ENCODE measurements at places on chromosomes 3 and 15.

GRCh38 chr3:124200407-124200806 lies 208.5 kb upstream of the ROPN1 start:
- peak; percentile 35 for DNase-seq

- no peak for DNase-seq
Observed at GRCh38 chr3:119679874-119680273, 2.7 kb upstream of the COX17 start.

DNA sequence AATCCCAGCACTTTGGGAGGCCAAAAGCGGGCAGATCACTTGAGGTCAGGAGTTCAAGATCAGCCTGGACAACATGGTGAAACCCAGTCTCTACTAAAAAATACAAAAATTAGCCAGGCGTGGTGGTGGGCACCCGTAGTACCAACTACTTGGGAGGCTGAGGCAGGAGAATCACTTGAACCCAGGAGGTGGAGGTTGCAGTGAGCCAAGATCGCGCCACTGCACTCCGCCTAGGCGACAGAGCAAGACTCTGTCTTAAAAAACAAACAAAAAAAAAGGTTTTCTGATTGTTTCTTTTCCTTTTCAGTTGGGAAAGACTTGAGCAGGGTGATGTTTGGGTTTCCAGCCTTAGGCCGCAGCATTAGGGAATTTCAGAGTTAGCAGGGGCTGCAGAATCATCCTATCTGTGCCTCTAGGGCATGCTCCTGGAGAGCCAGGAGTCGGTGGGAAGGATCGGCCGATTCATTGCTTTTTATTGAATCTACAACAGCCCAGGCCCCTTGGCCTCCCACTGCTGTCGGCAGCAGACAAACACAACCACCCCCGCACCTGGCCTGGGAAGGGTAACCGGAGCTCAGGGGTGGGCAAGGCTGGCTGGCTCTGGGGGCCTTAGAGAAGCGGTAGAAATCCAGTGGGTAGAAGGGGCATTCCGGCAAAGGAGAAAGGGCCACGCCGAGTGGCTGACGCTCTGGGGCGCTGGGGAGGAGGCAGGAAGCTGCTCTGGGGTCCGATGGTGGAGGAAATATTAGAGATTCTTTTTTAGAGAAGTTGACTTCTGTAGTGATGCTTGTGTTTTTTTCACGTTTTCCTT lies 6.3 kb downstream of the CHAC1 start:
- DNase-seq = no peak

DNA sequence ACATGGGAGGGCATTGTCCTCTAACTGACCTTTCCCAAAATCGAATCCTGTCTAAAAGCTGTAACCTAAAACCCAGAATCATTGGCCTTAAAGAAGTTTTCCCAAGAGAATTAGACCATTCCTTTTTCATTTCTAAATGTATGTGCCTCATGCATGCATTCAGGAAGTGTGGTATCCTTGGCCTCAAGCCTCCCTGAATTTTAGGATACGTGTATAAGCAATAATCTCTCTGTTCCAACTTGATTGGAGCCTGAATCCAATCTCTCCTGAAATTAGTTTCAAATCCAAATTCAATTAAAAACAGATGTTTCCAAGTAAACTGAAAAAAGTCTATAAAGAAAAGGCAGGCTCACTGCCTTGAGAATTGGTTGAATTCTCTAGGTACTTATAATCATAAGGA lies 86.0 kb upstream of the VEPH1 start:
- no peak for DNase-seq

DNA sequence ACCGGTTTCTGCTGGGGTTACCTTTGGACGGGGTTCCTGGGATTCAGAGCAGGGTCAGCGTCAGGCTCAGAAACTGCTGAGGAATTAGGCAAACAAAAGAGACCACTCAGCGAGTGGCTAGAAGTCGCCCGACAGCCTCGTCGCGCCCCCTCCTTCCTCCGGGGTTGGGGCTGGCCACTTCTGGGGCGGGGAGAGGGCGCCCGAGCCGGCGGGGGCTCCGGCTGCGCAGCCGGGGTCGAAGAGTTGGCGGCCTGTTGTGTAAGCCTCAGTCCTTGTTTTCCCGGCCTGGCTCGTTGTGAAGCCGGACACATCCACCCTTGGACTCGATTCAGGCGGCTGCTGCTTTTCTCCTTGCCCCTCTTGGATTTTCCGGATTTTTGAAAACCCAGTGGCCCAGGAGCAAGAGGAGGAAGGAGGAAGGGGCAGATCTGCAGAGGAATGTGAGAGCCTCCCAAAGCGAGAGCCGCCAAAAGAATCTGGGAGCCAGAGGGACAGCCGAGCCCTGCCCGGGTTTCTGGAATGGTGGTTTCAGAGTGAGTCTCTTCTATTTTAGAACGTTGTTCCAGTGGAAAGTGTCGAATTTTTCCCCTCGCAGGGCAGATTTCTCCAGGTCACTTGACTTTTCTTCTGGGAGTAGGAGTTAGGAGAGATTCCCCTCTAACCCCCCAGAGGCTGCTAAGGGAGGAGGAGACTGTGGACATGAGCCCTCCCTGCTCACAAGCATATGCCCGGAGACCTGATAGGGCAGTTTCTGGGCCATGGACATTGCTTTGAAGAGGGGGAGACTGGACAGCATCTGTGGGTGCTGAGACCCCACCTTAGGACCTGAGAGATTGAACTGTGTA lies 666 bp downstream of the SNX33 start:
- DNase-seq = no peak

GRCh38 chr15:82110144-82110543 lies 64.3 kb upstream of the MEX3B start:
- no peak for DNase-seq

DNA sequence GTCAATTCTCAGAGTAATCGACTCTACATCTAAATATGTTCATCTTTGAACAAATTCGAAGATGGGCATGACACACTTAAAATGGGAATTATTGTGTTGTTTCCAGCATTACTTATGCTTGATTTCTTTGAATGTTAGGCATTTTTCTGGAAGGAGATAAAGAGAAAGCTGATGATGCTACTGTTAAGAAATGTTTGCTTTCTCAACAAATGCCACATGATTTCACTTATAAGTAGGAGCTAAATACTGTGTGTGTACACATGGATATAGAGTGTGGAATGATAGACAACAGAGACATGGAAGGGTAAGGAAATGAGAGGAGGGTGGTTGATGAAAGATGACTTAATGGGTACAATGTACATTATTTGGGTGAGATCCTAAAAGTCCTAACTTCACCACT lies 400.9 kb downstream of the TBL1XR1 start:
- DNase-seq = no peak

DNA sequence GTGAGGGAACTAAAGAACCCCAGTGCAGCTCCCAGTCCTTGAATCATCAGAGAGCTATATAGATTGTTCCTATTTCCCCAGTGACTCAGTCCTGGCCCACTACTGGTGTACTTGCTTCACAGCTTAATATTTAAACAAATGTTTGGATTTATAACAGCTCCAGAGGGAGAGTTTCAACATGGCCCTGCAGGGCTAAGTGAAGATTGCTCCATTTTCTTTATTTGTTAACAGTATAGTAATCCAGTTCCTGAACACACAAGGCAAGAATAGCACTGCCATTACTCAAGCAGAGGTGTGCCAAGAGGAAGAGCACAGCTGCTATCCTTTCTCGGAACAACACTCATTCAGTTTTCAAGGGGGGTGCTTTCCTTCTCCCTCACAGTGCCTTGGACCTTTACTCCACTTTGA lies 6.5 kb downstream of the SQOR start:
- peak; percentile 76 for DNase-seq

DNA sequence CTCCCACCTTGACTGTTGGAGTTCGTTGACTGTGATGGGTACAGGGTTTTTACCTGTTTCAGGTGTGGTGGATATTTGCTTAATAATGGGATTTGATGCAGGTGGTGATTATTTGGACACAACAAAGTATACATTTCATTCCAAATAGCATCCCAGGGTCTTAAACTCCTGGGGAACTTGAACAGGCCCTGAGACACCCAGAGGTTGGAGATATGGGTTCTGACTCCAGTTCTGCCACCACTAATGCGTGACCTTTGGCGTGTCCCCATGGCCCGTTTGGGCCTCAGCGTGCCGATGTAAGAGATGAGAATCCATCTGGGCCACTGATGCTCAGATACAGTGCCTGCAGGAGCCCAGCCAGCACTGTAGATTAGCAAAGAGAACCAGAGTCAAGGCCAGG lies 264.5 kb downstream of the EPHB1 start:
- no peak for DNase-seq

- DNase-seq = no peak
Observed at GRCh38 chr3:62667714-62668113, 207.5 kb downstream of the CADPS start.

DNA sequence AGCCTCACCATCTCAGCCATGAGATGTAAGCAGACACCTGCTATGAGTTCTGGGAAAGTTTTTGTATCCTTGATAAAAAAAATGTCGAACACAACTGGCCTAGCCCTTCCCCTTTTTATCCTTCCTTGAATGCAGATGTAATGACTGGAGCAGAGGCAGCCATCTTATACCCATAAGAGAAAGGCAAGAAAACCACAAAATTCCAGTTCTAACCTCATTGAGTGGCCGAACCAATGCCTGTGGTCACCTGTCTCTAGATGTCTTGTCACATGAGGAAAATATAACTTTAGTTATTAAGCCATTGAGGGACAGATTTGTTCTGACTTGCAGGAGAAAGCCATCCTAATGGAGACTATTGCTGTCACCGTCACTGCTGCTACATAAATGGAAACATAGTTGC lies 80.4 kb upstream of the SLC6A6 start:
- DNase-seq = no peak

DNA sequence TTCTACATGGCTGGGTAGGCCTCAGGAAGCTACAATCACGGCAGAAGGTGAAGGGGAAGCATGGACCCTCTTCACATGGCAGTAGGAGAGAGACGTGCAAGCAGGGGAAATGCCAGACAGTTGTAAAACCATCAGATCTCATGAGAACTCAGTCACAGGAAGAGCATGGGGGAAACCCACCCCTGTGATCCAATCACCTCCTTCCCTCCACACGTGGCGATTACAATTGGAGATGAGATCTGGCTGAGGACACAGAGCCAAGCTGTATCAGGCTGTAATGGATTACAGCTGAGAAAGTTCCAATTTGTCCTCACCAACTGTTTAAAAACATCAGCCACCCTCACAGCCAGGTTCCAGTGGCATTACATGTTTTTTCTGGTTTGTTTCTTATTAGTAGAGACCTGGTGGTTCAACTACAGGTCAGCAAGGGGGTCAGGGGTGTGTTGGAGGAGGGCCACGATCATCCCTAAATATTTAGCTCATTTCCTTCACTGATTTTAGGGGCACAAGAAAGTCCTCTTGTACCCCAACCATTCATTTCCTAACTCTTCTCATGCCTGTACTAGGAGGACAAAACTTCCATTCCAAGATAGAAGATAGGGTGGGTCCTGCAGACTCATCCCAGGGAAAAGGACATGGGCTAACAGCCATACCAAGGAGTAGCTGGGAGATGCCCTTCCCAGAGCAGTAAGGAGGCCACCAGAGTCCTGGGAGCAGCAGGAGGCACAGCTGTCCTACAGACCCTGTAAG lies 54.4 kb downstream of the ANXA2 start:
- no peak for DNase-seq

DNA sequence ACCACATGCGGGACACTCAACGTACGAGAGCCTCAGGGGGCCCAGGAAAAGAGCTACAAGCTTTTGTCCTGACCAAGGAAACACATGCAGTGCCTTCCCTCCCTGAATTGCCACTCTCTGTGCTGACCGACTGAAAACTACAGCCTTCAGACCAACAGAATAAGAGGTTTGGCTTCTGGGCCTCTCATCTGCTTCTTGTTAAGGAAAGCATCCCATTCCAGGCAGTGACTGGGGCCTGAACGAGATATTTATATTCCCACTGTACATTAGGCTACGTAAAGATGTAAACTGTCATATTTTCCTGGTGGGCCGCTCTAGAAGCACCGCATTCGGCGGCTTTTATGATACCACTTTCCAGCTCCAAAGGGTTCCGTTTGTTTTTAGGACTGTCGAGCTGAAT lies 208.9 kb upstream of the TPM1 start:
- DNase-seq = no peak

GRCh38 chr3:143526011-143526545 lies 322.2 kb downstream of the SLC9A9 start:
- DNase-seq = no peak

GRCh38 chr3:125185805-125186204 lies 26.7 kb downstream of the SLC12A8 start:
- DNase-seq = no peak

DNA sequence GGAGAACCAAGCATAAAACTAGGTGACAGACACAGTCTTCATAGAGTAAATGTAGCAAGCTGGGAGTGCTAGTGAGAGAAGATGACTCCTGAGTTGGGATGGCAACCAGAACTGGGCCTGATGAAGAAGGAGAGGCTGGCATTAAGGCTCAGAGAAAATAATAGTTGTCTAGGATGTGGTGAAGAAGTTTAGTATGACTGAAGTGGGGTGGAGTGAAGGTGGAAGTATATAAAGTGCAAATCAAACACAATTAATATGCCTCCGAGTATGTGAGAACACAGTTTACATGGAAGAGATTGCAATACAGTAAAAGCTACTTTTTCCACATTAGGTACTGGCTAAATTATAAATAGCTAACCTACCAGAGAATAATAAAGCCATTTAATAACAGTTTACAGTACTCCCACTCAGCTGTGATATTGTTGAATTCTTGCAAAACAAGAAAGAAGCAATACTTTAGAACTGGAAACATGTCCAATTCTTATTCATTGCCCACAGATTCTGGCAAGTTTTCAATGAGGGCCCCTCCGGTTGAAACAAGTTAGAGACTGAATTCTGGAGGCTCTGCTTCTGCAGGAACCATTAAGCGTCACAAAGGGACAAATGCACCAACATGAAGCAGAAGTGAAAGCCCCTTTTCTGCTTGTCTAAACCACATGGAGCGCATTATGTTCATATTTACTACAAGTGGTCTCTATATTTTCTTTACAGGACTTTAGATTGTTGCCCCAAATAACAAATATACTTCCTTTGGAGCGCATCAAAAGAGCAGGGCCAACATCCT lies 243.7 kb downstream of the SLC9A9 start:
- DNase-seq = no peak

DNA sequence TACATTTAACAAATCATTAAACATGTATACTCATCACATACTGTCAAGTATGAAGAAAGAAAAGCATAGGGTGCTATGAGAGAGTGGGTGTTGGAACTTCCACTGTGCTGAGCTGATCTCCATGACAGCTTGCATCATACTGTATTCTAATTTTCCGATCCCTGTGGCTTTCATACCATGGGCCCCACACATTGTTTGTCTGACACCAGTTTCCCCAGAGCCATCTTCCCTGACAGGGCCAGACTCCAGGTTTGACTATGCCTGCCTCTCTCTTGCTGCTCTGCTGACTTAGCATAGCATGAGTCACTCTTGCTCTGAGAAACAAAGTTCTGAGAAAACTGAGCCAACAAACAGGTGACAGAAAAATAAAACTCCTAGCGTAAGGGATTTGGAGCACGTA lies 37.0 kb upstream of the CASR start:
- DNase-seq = no peak

- DNase-seq = no peak
Observed at GRCh38 chr3:111862974-111863373, 3.9 kb downstream of the PHLDB2 start.

DNA sequence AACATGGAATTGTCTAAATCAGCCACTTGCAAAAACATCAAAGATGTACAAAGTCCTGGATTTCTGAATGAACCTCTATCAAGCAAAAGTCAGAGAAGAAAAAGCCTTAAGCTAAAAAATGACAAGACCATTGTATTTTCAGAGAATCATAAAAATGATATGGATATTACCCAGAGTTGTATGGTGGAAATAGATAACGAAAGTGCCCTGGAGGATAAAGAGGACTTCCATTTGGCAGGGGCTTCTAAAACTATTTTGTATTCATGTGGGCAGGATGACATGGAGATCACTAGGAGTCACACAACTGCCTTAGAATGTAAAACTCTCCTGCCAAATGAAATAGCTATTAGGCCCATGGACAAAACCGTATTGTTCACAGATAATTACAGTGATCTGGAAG lies 29.3 kb downstream of the KNL1 start:
- no peak for DNase-seq
